ENCODE measurements at places on chromosomes 2 and 18. TPM values are rescaled to one million over a fixed set of nuclear protein-coding genes. Genes with fewer than 3 reads are reported as not detected.

GRCh38 chr2:227813562-227814353 is at the start of gene CCL20:
Gene CCL20 (plus strand): TSS chr2:227813842. CDS start chr2:227813912, 70 bp downstream.
- DNase-seq, result peak; percentile 23

DNA sequence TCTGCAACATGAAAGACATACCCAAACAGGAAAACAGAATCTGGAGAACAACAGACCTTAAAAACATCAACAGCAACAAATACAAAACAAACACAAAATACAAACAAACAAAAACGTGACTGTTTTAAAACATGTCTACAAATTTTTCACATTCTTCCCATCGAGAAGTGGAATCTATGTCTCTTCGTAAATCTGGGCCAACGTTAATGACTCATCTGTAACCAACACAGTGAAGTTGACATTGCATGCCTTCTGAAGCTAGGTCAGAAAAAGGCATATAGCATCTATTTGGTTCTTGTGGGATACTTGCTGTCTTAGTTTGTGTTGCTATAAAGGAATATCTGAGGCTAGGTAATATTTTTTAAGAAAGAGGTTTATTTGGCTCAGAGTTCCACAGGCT is 269.0 kb upstream of the FBXO11 start:
- no peak for DNase-seq

- no peak for DNase-seq
These were observed 182.3 kb downstream of the KLHL29 start for GRCh38 chr2:23567161-23567756.

DNA sequence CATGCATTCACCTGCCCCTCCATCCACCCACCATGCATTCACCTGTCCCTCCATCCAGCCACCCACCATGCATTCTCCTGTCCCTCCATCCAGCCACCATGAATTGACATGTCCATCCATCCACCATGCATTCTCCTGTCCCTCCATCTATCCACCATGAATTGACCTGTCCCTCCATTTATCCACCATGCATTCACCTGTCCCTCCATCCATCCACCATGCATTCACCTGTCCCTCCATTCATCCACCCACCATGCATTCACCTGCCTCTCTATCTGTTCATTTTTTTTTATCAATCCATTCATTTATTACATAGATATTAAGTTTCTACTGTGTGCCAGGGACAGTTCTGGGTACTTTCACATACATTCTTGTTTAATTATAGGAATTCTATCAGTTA is 69.2 kb downstream of the MYCN start:
- DNase-seq, result no peak

DNA sequence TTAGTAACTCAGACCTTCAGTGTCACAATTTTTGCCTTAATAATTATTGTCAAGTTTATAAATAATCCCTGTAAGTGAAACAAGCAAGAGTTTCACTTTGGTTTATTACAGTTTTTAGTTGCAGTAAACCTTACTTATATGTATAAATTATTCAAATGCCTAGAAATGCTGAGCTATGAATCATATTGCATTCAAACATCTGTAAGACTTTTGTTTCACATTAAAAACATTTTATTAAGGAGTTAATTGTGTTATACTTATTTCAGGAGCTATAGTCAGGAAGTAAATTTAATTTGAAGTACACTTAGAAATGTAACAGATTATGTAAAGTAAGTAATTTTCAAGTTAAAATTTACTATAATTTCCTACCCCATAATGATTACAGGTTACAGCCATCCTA is 3.9 kb upstream of the ETAA1 start:
- no peak for DNase-seq

DNA sequence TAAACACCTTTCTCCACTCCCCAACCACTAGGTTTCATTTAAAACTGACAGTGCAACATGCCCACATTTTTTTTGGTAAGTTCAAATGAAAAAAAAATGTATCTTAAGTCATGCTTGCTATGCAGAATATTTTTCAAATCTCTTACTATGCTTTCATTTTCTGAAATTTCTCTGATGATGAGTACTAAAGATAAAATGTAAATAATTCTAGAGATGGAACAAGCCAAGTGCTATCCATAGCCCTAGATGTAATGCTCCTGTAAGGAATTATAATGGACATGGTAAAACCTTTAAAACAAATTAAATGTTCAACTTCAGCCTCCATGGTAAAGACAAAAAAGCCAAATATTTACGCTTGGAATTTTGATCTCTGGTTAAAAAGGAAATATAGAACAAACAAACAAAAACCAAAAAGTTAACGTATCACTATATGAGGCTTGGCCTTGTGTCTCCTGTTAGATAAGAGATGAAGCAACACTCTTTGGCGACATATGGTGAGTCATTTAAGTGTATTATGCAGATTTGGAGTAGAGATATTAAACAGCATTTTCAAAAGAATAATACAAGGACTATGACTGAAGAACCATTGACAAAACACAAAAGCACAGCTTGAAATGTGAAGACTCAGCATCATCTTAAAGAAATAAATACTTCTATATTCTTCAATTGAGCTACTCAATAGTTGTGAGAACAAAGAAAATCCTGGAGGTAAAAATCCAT is 392.0 kb upstream of the LYPD1 start:
- DNase-seq, result no peak

DNA sequence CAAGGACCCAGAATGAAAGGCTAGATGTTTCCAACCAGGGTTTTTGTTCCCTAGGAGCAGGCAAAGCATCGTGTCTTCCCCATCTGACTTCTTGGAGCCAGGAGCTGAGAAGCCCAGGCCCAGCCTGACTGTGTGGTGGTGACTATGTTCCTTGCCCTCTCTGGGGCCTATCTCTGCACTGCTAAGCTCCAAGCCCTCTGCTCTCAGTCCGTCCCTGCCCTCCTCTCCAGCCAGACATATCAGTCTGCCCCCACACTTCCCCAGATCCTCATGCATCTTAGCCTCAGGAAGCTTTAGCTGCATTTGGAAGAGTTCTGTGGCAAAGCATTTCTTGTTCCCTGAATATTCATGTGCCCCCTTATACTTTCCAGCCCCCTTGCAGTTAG is 196.6 kb downstream of the CYP26B1 start:
- DNase-seq, result no peak

The ZNF2 gene
- total RNA-seq, result 0.57 TPM

- no peak for DNase-seq
These were observed 11.7 kb upstream of the KIF1A start for GRCh38 chr2:240831594-240832204.

DNA sequence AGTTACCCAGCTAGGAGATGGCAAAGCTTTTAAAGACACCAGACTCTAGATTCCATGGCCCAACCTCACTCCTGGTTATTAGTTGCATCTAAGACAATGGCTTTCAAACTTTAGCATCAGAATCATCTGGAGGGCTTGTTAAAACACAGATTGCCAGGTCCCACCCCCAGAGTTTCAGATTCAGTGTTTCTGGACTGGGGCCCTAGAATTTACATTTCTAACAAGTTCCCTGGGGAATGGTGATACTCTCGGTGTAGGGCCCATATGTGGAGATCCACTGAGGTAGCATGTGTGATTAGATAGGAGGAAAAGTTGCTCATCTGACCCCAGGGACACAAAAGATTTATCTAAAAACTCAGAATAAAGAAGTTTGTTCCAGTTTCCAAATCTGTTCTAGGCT is 14.5 kb upstream of the TTR start:
- no peak for DNase-seq

DNA sequence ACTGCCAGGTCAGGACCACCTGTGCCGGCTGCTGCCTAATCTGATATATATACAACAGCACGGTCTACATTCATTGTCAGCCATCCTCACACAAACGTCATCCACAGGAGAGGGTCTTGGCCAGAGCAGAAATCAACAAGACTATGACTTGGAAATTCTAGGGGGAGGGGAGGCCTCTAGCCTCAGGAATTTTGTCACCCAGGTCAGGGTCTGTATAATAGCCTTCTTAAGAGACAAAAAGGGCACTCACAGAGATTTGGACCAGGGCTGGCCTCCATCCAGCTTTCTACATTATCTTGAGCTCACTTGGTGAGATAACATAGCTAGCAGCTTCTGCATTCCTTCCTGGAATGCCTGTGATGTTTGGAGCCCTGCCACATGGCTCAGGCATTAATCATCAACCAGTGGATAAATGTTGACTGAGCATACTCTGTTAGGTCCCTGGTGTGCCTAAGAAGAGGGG is 50.4 kb upstream of the CTIF start:
- no peak for DNase-seq

DNA sequence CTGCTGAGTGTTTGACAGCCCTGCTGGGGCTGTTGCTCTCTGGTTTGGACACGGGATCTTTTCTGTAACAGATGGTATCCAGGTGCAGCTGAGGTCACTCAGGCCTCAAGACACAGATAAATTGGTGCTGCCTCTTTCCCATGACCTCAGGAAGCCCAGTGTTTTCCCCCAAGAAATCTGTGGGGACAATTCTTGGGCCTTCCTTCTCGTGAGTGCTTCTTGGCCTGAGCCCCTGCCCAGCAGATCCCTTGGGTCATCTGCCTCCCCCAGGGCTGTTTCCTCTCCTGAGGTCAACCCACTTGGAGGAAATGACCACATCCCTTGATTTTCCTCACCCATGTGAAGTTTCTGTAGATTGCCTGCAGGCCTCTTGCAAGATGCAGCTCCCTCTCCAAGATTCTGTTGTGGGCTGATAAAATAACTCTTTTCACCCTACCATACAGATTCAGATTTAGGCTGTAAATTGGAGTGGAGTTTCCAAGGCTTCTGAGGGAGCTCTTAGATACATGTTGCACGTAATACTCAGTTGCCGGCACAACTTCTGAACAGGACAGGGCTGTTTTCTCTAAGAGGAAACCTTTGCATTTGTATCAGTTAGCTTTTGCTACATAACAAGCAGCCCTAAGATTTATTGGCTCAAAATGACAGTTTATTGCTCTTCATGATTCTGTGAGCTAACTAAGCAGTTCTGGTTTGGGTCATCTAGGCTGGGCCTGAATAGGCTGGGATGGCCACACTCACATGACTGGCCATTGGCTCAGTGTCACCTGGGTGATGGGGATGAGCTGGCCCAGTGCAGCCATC is 13.1 kb downstream of the ZAP70 start:
- no peak for DNase-seq

DNA sequence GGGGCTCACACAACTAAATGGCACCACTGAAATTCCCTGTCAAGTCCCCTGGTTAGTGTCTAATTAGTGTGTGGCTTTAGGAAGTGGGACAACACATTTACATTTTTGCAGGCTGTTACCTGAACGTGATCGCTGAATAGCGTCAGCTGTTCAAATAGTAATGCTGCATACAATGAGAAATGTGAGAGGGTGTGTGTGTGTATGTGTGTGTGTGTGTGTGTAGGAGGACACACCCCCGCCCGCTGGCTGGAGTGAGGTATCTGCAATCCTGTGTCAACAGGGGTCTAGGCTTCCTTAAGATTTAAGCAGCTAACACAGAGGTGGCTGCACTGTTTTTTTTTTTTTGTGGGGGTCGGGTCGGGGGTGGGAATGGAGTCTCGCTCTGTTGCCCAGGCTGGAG is 4.8 kb upstream of the LYPD6B start:
- DNase-seq, result no peak
